Stimulated activated CD8-positive, alpha-beta memory T cell treated with anti-CD3 and anti-CD28 coated beads, Interleukin-4, amount 100 ng/mL, for 1 hour (primary cell): ENCODE measurements at places on chromosomes 6 and 20.

GRCh38 chr20:57495978-57496377 lies 29.0 kb downstream of the CTCFL start:
- DNase-seq: no peak

DNA sequence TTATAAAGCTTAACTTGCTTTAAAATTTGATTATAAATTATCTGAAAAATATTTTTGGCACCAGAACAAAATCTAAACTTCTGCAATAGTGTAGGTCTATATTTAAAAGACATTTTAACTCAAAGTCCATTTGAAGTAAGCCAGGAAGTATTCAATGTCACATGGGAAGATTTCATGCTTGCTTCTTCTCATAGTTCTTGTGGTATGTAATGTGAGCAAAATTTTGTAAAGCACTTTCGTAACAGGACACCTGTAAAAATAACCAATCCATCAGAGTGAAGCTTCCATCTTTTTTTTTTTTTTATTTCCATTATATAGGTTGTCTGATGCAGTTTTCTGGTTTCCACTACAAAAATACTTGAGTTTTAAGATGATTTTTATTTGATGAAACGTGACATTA lies 386.1 kb downstream of the LAMA2 start:
- DNase-seq: no peak

DNA sequence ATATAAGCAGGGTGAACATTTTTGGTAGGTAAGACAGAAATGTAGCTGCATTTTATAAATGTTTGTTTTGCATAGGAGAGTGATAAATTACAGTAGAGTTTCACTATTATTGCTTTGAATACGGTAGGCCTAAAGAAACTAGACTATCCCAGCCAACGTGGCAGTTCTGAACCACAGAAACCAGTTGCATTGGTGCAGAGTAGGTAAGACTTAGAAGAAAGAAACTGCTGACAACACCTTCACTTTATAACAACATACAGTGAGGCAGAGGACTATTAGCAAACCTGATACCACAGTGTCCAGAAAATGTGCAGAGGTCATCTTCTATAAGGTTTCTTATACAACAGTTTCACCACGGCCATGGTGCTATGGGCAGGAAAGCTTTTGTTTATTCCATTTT lies 566.1 kb downstream of the KIF16B start:
- DNase-seq: no peak

GRCh38 chr20:10857352-10858070 lies 183.7 kb upstream of the JAG1 start:
- DNase-seq: no peak

DNA sequence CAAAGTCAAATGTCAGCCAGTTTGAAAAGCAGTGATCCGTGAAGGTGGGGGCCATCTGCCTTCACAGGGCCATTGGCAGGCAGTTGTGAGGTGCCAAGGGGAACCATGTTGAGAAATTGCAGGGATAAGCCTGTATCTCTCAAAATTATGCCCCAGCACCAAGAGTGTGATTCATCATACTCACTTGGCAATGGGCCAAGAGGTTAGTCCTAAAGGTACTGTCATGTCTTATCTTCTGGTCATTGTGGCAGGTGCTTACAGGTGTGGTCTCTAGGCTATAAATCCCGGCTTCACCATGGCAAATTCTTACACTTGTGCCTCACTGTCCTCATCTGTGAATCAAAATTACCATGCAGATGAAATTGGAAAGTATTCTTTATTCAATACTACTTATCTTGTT lies 150.7 kb upstream of the LAMP5 start:
- DNase-seq: no peak

DNA sequence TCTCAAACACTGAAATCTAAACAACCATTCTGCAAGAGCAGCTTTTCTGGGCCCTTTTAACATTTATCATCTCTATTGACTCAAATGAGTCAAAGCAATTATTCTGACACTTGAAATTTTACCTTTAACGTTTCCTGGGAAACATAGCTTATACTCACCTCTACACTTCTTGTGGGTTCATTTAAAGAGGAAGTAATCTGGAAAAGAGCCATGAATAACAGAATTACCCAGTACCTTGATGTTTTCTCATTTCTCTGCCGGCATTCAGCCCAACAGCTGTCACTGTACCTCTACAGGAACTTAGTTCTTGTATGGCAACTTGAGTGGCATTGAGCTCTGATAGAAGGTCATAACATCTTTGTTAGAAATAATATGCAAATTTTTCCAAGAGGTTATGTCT lies 272.2 kb downstream of the KCNQ5 start:
- DNase-seq: no peak

- DNase-seq: no peak
Measured at GRCh38 chr6:21360336-21360735, 233.2 kb upstream of the SOX4 start.

GRCh38 chr20:20012541-20012940 lies 4.6 kb upstream of the NAA20 start:
- DNase-seq: no peak

DNA sequence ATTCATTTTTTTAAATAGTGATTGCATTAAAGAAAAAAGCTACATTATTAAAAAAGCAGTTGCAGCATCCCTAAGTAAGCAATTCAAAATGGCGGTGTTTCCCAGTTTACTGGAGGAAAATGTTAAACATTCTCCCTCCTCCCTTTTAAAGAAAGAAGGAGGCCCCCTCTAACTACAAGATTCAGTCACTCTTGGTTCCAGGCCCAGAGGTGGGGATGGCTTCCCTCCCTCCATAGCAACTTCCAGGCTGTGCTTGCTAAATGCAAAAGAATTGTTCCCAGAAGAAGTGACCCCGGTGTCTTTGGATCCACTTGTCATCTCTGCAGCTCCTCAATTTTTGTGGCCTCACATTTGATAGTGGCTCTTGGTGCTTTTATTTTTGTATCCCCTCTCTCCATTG lies 165.9 kb downstream of the SOBP start:
- DNase-seq: no peak

- no peak for DNase-seq
Measured at GRCh38 chr20:16488616-16489015, 84.6 kb downstream of the KIF16B start.
